Endothelial cell (in vitro differentiated cells): ENCODE measurements at places on chromosomes 7 and 10. TPM values are rescaled to one million over a fixed set of nuclear protein-coding genes. Genes with fewer than 3 reads are reported as not detected.

Gene ITPRID1
- not detected for total RNA-seq

Gene RNF32
- total RNA-seq = 1.9 TPM

Gene NOS3
- total RNA-seq = 102 TPM

Gene OR9A2
- not detected for total RNA-seq

Gene GRM8
- total RNA-seq = 1.5 TPM

DNA sequence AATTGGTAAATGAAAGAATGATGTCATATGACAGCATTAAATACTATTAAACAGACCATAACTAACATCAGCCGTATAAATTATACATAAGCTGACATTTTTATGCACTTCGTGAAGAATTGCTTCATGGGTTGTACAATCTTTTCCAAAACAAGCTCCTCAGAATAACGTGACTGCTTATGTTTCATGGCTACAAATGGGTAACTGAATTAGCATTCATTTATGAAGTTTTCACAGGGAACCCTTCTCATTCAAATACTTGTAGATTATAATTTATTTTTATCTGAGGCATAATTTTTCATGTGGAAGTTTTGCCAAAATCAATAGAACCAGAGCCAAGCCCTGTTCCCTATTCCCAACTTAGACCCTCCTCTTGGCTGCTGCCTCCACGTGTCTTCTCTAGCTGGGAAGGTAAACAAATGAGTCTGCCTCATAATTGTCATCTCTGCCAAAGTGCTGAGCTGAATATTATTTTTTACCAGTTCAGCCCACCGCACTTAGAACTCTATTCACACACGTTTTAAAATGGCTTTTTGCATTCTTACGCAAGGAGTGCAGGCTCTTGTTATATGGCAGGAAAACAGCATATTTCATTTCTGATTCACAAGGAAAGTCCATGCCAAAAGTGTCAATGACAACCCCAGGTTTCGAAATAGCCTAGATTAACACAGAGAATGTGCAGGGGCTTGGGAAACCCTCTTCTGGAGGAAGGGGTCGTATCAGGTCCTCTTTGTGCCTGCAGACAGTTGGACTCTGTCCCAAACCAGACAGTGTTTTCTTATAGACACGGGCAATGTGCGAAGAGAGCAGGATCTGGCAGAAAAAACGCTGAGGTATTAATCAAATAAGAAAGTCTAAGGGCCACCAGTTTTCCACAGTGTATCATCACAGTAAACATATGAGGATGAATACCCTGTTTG, 370.7 kb upstream of the MGMT start:
- no peak for DNase-seq

- DNase-seq = no peak
These were observed 1.6 kb downstream of the UNCX start for GRCh38 chr7:1234049-1234880.

DNA sequence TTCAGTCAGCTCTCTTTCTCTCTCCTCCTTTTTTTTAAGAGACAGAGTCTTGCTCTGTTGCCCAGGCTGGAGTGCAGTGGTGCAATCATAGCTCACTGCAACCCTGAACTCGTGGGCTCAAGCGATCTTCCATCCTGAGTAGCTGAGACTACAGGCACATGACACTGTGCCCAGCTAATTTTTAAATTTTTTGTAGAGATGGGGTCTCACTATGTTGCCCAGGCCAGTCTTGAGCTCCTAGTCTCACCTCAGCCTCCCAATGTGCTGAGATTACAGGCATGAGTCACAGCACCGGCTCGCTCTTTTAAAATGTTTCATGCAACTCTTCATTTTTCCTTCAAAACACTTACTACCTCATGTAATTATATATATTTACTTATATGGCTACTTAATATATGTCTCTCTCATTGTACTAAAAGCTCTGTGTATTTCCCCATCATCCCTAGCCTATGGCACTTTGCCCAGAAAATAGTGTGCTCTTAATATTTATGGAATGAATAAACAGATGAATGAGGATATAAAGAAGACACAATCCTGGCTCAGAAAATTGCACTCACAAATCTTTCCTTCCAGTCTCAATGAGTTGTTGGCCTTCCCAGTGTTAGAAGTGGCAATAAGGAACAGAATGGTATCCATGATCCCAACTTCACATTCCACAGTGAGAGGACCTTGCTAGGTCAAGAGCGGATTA, 33.9 kb downstream of the EBLN1 start:
- no peak for DNase-seq

- DNase-seq = no peak
These were observed 178.3 kb upstream of the KLF14 start for GRCh38 chr7:130912082-130912861.

DNA sequence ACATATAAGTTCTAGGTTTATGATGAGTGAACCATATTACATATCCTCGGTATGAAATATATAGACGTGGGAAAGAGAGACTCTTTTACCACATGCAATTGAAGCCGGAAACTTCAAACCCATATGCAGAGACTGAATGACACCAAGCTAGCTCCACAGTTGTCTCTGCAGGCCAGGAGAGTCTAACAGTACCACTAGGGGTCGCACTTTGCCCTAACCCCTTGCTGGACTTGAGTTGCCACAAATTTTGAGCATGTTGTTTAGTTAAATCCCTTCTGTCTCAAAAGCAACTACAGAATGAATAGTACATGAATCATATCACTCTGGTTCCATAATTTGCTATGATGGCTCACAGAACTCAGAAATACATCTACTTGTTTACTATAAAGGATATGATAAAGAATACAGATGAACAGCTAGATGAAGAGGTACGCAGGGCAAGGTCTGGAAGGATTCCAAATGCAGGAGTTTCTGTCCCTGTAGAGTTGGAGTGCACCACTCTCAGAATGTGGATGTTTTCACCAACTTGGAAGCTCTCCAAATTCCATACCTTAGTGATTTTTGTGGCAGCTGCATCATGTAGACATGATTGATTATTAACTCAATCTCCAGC, 112.4 kb upstream of the YAE1 start:
- DNase-seq = peak; percentile 70

GRCh38 chr7:143413123-143413522, 4.5 kb upstream of the EPHA1 start:
- DNase-seq = no peak

DNA sequence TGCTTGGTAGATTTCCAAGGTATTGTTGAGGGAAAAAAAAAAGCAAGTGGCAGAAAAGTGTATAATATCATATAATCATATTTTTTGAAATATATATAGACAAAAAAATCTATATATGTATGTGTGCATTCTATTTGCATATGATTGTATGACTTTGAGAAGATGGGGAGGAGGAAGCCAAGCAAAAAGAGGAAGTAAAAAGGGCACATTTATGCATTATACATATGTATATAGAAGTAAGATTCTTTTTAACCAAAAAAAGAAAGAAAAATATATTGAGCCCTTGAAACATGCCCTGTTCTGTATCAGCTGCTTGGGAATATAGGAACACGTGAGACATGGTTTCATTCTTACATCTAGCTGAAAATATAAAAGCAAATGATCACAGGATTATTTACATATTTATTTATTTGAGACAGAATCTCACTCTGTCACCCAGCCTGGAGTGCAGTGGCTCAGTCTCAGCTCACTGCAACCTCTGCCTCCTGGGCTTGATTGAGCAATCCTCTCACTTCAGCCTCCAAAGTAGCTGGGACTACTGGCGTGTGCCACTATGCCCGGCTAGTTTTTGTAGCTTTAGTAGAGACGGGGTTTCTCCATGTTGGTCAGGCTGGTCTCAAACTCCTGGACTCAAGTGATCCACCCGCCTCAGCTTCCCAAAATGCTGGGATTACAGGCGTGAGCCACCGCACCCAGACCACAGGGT, 18.0 kb upstream of the SLF2 start:
- no peak for DNase-seq

DNA sequence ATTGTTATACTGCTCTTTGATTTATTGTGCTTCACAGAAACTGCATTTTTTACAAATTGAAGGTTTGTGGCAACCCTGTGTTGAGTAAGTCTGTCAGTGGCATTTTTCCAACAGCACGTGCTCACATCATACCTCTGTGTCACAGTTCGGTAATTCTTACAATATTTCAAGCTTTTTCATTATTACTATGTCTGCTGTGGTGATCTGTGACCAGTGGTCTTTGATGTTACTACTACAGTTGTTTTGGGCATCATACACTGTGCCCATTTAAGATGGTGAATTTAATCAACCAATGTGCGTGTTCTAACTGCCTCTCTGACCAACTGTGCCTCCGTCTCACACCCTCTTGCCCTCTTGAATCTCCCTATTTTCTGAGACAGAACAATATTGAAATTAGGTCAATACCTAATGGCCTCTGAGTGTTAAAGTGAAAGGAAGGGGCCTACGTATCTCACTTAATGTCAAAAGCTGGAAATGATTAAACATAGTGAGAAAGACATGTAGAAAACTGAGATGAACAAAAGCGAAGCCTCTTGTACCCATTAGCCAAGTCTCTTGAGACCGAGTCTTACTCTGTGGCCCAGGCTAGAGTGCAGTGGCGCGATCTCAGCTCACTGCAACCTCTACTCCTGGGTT, 20.2 kb upstream of the ASL start:
- no peak for DNase-seq

GRCh38 chr7:145876376-145876775, 240.2 kb upstream of the CNTNAP2 start:
- no peak for DNase-seq

DNA sequence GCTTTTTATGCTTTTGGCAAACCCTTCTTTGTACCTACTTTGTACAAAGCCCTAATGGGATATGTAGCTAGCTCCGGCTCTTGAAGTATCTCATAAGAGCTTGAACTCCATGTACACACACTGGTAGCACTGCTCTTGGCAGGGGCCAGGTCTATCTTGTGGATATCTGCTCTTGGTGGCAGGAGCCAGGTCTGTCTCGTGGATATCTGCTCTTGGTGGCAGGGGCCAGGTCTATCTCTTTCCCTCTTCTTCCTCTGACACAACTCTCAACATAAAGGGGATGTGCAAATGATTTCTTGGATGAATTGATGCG, 91.9 kb downstream of the WNT2 start:
- no peak for DNase-seq

- DNase-seq = no peak
These were observed 100.5 kb downstream of the NPY start for GRCh38 chr7:24384362-24385030.

- DNase-seq = no peak
These were observed 186.3 kb upstream of the ADARB2 start for GRCh38 chr10:1923586-1923985.
